ENCODE measurements at places on chromosomes 5 and 9.

GRCh38 chr5:124301850-124302249 lies 444.6 kb downstream of the ZNF608 start:
- no peak for DNase-seq

GRCh38 chr9:110835859-110836271 lies 167.3 kb downstream of the MUSK start:
- DNase-seq = no peak

DNA sequence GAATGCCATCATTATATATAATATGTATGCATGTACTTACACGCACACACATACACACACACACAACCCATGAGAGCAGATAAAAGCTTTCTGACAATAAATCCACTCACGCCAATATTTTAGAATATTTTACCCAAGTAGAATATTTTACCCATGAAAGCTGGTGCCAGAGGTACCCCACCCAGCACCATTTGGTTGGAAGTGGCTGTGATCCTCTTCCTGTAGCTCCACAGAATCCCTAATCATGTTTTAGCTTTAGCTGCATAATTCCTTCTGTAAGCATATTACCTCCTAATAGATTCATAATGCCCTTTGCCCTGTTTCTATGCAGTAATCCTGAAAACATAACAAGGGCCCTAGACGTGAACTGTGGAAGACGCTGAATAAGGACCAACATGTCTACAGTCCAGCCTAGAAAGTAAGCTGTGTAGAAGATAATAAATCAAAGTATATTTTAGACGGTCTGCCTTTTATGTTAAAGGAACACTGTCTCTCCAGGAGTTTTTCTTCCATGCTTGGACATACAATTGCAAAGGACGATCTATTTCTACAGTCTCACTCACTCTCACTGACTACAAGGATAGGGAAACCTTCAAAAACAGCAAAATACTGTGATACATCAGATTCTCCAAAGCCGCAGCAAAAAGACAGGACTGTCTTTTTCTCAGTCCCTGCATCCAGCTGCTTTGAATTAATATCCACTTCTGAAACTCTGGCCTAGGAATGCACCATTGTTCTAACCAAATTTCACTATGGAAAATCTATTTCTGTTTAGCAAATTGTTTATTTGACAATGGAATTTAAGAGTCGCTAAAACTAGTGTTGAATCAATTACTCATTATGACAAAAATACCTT lies 98.2 kb downstream of the USP20 start:
- no peak for DNase-seq

DNA sequence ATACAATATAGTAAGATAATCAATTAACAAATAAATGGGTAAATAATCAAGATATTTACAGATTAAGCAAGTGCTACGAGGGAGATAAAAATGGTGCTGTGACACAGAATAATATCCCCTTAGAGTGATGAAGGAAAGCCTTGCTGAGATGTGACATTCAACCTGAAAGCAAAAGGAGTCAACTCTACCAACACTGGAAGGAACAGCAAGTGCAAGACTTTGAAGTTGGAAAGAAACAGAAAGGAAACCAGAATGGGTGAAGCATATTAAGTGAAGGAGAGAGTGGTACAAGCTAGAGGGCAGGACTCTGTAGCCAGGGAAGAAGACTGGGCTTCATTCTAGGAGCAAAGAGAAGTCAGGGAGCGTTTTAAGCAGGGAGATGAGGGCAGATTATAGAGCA lies 12.2 kb upstream of the MEGF9 start:
- peak; percentile 54 for DNase-seq

- no peak for DNase-seq
Measured at GRCh38 chr5:33890131-33891032, 1.4 kb downstream of the ADAMTS12 start.

DNA sequence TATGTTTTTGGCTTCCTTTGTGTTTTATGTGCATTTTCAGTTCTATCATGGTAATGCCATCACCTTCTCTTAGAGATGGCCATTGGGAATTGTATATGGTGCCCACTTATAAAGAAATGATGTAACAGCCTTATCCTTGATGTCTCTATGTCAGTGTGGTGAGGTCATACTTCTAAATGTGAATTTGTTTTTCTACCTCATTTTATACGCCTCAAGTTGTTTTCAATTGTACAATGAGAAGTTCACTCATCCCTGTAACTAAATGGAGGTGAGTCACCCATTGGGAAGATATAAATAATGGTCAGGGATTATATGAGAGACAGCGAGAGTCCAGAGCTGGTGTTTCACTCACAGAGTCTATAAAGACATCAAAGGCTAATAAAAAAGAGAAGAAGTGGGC lies 402.4 kb downstream of the AGTPBP1 start:
- no peak for DNase-seq

DNA sequence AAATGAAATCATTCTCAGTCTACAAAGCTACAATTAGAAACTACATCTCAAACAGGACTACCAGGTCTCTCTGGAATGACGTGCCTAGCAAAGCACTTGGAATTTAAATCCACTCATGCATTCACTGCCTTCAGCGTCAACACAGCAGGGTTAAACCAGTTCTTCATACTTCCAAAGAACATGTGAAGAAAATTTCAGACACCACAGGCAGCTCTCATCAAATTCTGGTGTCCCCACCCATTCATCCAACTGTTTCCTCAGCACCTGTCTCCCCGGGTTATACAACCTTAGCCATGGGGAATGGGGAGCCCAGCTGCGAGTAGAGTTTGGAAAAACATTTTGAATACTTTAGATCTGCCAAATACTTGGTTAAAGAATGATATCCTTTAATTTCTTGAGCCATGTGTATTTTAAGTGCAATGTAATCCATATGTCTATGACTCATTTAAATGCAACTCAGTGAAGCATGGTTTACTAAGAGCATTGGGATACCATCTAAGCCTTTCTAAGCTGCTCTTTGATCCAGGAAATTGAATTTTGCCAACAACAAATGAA lies 17.5 kb downstream of the ADAM19 start:
- DNase-seq = no peak

- no peak for DNase-seq
Measured at GRCh38 chr5:151683986-151684588, 2.6 kb downstream of the SPARC start.

DNA sequence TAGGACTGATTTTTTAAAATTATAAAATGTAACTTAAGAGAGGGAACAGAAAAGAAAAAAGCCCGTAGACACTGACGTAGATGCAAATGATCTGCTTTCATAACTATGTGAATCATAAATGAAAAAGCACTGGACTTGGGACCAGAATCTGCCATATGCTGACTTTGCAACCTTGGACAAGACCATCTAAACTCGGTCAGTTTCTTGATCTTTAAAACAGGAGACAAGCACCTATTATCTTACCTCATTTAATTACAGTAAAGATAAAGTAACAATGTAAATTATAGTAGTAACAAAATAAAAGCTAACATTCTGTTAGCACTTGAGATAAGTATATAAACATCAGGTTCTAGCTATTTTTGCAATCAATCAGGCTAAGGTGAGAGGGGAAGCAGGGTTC lies 20.0 kb downstream of the FBXW2 start:
- DNase-seq = no peak

- no peak for DNase-seq
Measured at GRCh38 chr9:112705768-112706427, 12.0 kb downstream of the INIP start.

DNA sequence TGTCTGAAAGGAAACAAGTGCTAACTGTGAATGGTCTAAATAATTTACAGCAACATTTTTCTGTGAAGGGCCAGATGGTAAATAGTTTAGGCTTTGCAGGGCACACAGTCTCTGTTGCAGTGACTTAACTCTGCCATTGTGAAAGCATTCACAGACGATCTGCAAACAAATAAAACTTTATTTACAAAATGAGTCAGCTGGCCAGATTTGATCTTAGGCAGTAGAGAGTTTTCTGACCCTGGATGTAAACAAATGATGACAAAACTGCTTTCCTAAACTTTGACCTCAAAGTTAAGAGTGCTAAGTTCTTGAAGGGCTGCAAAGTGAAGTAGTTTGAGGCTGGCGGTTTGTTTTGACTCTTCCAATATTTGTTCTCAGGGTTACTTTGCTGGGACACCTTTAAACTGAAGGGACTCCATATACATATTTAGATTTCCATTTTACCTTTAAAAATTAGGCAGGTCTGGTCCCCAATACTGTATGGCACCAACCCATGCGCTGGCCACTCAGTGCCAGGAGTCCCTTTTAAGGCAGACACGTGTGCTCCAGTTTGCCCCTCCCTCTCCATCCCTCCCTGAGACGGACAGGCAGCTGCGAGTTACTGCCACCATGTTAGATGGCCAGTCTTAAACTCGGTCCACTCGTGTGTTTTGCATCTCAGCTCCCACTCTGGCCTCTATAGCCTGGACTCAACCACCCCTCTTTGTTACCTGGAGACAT lies 4.0 kb upstream of the ADAMTS16 start:
- no peak for DNase-seq

DNA sequence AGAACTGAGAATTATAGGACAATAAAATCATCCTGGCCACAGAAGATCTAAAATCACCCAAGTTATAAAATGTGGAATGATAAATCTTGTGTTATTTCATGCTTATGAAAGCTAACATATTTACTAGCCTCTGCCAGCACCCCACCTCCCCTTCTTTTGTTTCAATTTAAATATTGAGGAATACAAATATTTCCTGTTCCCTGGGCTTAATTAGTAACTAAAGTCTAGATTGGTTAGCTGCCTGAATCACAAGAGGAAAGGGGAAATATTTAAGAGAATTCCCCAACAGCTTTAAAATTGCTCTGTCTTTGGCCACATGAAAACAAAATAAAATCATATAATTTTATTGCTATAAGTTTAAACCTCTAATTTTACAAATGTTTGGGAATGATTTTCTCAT lies 287.0 kb downstream of the PRELID2 start:
- no peak for DNase-seq

DNA sequence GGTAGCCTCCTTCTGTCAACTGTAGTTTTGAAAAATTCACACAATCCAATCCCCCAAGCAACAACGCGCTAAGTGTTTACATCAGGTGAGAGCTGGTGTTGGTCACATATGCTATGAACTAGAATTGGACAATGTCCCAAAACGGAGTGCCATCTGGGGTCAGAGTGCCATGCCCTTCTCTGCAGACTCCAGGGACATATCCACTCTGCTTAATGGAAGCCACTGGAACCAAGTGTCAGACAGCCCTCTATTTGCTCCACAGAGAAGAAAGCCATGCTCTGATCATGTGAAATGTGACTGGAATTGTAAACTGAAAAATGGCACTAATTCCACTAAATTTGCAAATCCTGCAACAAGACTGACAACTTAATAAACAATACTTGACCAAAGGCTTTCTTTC lies 12.2 kb downstream of the ABCA1 start:
- DNase-seq = no peak

DNA sequence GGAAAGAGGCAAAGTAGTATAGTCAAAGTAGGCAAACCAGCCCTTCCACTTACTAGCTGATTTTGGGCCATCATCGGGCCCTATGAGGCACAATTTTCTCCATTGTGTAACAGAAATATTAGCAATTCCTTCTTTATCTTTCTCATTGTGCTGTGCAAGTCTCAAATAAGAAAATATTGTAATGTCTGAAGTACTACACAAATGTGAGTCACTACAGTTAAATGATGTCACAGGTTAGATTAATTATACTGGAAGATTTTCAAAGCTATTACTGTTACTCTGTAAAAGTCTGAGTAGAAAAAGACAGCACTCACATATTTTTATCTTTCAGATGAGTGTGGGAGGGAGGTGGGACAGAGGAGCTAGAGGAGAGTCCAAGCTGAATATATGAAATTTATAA lies 12.4 kb upstream of the TMC1 start:
- no peak for DNase-seq

DNA sequence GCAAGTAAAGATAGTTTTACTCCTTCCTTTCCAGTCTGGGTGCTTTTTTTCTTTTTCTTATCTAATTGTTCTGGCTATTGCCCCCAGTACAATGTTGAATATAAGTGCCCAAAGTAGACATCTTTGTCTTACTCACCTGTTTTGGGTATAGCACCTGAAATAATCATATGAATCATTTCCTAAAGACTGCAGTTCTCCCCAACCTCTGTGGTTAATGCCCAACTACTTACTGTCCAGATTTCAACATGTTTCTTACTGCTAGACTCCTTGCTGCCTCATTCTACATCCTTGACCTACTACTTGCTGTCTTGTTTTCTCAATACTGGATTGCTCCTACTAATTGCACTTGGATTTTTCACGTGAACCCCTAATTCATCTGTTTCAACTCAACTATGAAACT lies 8.8 kb upstream of the HSDL2 start:
- DNase-seq = no peak

DNA sequence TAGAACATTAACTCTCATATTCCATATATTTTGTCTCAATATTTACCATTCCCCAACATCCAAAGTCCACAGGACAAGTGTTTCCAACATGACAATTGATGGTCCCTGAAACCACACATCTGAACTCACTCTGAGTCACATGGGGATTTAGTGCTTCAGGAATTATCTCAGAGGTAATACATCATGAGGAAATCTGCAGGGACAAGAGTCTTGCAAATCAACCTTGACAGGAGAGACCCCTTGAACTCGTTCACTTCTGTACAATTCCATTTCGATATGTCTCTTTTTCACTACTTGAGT lies 119.7 kb upstream of the ABCA1 start:
- DNase-seq = no peak

GRCh38 chr9:93659044-93659836 lies 82.9 kb downstream of the PHF2 start:
- no peak for DNase-seq

DNA sequence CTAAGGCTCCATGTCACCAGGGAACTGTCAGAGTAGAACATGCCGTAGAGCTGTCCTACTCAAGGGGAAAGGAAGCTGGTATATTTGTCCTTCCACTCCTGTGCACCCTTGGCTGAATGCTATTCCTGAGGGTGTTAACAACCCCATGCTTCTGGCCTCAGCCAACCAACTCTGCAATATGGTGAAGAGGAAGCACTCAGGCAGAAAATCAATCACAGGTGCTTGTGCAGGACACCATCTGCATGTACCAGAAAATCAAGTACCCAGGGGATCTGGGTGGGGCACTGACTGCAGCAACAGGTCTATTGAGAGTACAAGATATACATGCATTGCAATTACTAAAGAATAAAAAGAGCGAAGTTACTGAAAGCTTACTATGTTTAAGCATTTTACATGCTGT lies 51.4 kb upstream of the NEK6 start:
- DNase-seq = no peak

DNA sequence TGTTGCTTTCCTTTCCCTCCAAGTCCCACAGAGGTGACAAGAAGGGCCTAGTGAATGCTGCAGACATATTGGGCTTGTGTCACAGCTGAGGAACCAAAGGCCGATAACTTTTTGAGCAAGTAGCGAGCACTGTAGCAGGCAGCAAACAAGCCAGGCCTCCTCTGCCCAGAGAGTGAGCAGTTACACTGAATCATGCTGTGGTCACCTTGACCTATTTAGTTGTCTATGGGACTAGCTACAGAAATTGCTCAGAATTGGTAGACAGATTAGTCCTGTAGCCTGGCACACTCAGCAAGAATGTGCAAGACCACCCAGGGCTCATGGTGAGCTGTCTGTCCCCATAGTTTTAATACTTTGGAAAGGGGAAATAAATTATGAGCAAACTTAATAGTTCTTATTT lies 25.2 kb downstream of the ZCCHC9 start:
- DNase-seq = no peak

- DNase-seq = no peak
Measured at GRCh38 chr5:151709109-151709735, 22.5 kb upstream of the SPARC start.

All from T-helper 1 cell (primary cell).